Stimulated activated CD4-positive, alpha-beta T cell treated with anti-CD3 and anti-CD28 coated beads, Interleukin-1b, Interleukin-23, amount 100 ng/mL, for 1 hour (primary cell): ENCODE measurements at places on chromosomes 5 and 9.

GRCh38 chr9:69145144-69145715 lies 28.8 kb upstream of the TJP2 start:
- no peak for DNase-seq

- DNase-seq, result no peak
Measured at GRCh38 chr9:89260525-89260924, 50.5 kb upstream of the CKS2 start.

- DNase-seq, result no peak
Measured at GRCh38 chr5:148734518-148734917, 80.2 kb upstream of the HTR4 start.

DNA sequence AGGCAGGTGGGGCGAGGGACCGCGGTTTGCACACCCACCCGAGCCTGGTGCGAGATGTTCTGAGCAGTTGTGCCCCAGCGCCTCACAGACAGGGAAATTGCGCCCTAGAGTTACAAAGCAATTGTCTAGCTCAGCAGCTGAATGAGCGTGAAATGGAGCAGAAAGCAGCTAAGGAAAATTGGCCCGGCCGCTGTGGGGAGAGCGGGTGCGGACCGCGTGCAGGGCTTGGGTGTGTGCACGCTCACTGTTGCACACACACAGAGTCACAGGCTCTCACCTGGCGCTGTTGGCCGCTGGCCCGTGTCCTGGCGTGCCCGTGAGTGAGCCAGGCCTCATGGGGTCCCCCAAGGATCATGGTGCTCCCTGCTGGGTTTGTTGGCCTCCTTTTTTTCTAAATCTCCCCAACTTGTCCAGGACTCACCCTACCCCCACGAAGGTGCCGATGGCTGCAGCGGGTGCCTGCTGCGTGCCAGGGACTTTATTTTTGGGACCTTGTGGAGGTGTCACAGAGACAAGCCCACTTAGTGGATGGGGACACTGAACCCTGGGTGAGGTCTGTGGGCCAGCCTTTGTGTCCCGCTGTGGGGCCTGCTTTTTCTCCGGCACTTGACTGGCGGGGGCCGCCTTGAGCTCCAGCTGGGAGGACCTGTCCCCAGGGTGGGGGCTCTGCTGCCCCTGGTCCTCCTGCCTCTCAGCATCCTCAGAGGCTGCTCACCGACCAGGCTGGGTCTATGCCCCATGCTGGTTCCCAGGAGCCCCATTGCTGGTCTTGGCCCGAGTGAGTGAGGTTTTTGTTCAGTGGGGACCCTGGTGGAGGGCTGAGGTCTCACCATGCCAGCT lies 5.2 kb downstream of the RXRA start:
- no peak for DNase-seq

DNA sequence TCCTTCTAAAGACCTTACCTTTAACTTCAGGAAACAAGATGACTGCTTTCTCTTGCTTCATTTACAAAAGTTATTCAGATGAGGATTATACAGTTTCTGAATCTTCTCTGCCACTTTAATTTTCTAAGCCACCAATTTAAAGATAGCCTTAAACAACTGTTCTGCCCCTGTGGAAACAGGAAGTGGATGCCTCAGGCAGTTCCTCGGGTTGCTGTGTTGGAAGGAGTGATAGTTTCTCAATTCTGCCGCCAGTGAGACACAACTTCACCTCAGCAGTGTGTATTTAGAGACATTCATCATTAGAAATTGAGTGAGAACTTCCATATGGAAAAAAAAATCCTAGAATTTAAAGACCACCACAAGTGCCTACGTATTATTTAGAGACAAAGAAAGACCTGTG lies 475.1 kb upstream of the WWC1 start:
- no peak for DNase-seq

GRCh38 chr5:111722140-111722539 lies 34.9 kb downstream of the NREP start:
- no peak for DNase-seq

DNA sequence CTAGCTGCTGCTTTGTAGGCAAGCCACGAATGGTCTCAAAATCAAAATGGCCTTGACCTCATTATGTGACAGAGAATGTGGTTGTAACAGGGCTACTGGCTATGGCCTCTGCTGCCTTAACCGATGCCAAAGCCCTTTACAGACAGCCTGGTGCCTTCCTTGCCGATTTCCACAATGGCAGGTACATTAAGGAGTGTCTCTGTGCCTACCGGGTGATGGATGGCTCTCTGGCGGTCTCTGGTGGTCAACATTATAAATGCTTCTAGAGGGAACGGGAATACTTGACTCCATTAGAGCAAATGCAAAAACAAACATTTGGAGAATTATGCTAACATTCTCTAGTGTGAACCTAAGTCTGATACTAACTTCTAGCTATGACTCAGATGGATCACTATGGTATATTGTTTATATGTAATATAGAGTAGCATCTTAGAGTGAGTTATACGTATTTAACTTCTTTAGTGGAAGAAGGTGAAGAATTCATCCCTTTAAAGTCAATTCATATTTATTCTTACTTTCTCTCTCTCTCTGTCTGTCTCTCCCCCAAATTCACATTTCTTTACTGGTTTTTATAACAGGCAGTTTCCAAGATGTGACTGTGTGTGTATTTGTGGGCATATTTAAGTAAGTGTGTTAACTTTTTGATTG lies 52.5 kb downstream of the RPS23 start:
- peak; percentile 33 for DNase-seq

- DNase-seq, result no peak
Measured at GRCh38 chr5:136677217-136677616, 311.9 kb upstream of the TRPC7 start.

GRCh38 chr5:73286896-73287295 lies 113.9 kb downstream of the TMEM174 start:
- no peak for DNase-seq

DNA sequence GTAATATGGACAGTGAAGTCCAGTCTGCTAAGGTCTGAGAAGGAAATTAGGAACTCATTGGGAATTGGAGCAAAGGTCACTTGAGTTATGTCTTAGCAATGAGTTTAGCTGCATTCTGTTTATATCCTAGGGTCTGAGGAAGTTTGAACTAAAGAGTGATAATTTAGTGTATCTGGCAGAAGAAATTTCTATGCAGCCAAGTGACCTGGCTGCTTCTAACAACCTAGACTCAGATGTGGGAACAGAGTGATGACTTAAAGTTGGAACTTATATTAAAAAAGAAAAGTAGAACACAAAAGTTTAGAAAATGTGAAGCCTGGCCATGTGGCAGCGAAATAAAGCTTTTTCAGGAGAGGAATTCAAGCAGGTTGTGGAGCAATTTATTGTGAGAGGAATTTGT lies 106.2 kb downstream of the PRDM9 start:
- DNase-seq, result no peak

DNA sequence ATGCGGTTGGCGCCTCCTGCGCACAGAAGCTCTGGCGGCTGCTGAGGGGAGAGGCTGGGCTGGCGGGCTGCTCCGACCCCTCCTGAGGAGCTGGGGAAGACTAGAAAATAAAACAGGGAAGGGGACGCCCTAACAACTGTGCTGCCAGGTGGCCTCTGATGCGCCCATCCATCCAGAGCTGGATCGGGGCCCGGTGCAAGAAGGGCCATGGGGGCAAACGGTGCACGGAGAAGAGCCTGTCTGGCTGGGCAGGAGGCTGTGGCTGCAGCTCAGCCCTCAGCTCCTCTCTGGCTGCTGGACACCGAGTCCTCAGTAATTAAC lies 21.0 kb upstream of the MRNIP start:
- DNase-seq, result no peak

DNA sequence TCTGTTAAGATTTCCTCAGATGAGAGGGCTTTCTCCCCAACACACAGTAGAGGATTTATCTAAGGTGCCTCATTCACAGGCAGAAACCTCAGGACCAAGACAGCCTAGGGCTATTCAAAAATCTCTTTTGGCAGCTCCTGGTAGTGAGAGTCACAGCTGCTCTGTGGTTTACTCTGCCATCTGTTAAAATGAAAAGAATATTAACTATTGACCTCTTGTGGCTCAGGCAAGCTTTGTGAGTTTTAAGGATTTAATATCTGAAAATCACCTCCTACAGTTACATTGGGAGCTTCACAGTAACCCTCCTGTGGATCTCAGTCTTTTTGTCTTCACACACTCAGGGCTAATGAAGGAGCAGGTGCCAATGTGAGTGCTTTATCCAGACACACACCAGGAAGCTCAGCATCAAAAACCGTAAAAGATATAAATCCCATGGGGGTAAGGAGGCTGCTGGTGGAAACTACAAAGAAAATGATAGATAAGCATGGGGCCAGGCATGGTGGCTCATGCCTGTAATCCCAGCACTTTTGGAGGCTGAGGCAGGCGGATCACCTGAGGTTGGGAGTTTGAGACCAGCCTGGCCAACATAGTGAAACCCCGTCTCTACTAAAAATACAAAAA lies 29.7 kb downstream of the PPP1R2B start:
- DNase-seq, result no peak

GRCh38 chr9:71916834-71917534 lies 5.5 kb downstream of the C9orf85 start:
- no peak for DNase-seq

DNA sequence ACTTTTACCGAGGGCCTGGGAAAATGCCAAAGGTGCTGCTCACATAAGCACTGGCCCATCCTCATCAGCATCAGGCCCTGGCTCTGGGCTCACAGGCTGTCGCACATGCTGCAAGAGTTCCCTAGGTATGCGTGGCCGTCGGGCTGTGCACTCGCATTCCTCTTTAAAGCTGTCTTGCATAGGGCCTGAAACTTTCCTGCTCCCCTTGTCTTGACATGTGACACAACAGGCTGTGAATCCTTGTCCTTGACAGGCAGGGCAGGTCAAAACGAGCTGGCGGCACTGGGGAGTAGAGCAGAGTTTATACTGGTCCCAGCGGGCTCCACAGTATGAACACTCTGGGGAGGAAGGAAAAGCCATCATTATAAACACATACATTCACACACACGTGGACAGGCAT lies 30.7 kb downstream of the TSTD2 start:
- DNase-seq, result no peak

- no peak for DNase-seq
Measured at GRCh38 chr9:125631391-125632085, 75.5 kb downstream of the MAPKAP1 start.

GRCh38 chr5:176624938-176625337 lies 5.4 kb downstream of the SNCB start:
- DNase-seq, result no peak

DNA sequence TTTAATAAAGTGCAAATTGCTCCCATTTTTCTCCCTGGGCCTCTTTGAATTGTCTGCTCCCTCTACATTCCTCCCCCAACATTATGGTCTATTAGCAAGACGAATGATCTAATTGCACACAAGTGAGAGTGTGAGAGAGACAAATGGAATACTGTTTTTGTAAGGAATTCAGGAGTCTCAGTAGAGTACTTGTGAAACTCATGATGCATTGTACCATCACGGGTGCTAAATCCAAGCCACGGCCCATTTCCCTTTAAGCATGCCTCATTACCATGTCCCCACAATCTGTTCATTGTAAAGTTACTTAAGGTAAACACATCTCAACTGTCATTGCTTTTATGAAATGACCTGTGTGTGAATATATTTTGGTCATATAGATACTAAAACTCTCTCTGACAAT lies 62.8 kb downstream of the CD180 start:
- DNase-seq, result no peak

GRCh38 chr9:79817438-79818004 lies 245.8 kb downstream of the TLE4 start:
- DNase-seq, result no peak

DNA sequence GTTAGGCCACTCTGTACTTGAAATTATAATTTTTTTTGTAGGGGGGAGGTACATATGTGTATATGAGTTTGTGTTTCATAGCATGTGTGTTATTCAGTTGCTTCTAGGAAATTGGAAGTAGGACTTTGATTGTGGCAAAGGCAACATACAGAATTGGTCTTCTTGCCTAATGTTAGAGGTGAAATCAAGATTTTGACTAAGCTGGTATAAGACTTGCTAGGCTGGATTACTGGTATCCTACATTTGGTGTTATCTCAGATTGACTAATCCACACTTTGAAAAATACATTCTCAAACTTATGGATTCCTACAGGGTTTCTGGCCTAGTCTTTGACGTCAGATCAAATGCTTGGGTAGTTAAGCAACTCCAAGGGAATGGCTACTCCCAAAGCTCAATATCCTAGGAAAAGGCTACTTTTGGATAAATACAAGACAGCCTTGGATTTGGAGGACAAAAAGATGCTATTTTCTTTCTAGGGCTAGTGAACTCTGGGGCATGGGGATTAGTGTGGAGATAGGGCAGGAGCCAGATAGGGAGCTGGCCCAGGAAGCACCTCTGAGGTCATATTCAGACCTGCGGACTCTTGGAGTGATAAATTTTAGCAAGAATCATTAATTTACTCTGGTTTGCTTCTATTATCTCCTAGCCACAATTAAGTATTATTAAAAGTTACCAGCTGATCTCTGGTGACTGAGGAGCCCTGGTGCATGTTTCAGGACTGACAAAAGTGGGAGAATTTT lies 144.0 kb upstream of the RPS23 start:
- no peak for DNase-seq

DNA sequence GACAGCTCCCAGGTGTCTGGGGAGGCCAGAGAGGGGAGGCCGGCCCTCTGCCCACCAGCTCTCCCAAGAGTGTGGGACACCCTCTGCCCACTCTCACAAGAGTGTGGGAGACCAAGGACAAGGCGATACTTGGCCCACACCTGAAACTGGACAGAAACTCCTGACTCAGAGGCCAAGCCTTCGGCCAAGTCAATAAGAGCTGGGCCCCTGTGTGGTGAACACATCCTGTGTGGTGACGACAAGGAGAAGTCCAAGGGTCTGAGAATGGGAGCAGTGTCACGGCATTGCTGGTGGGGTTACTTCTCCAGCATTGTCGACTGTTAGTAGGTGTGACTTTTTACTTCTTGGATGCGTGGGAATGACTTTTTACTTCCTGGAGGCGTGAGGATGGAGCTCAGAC lies 14.6 kb upstream of the F2RL1 start:
- no peak for DNase-seq

DNA sequence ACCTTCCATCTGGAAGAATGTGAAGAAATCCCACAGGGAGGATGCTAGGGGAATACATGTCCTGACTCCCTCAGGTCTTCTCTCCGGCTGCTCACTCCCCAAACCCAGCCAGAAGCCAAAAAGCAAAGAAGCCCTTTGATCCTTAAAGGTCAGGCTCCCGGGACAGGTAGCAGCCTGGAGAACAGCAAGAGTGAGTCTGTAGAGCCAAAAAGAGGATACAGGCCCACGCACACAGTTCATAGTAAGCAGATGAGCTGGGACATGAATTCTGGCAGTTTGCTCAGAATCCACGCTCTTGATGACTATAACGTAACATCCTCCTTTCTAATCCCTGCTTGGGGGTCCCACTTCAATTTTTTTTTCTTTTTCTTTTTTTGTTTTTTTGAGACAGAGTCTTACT lies 72.0 kb upstream of the SLC44A1 start:
- no peak for DNase-seq

GRCh38 chr5:17302604-17303003 lies 85.2 kb downstream of the BASP1 start:
- DNase-seq, result no peak

DNA sequence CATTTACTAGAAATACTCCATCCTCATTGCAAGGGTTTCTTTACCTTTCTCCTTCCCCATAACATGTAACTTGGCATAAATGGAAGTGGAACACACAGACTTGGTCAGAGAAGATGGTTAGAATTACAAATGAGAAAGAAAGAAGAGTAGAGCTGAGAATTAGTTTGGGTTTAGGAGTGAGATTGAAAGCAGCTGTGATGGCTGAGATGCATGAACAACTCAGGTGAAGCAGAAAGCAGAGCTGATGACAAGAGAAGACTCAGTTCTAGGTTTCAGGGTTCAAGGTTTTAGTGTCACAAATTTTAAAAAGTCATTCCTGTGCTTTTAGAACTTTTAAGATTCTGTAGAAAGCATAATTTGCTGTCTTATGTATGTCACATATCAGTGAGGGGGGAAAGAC lies 54.0 kb downstream of the TMEM161B start:
- no peak for DNase-seq
